ENCODE measurements at places on chromosomes 11 and 22.

- DNase-seq, result no peak
These were observed 9.7 kb upstream of the GCAT start for GRCh38 chr22:37797874-37798500.

GRCh38 chr22:23187211-23187610 lies 6.9 kb downstream of the BCR start:
- no peak for DNase-seq

GRCh38 chr11:47906066-47906465 lies 57.9 kb upstream of the NUP160 start:
- no peak for DNase-seq

DNA sequence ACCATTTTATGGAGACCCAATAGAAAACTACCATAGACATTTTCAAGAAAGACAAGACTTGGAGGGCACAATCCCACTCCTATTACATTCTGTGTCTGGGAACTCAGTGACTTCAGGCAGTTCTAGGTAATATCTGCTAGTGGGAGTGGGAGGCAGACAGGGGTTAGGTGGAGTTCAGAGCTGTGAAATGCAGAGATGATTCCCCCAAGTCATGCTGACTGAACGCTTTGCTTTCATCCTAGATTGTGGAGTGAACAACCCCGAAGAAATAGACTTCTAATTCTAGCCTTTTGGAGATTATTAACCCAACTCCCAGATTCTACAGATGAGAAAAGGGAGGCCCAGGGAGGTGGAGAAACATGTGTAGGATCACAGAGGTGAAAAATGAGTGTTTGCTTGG lies 437.8 kb upstream of the CADM1 start:
- DNase-seq, result no peak

- DNase-seq, result no peak
These were observed 13.7 kb downstream of the NAGA start for GRCh38 chr22:42056757-42057511.

DNA sequence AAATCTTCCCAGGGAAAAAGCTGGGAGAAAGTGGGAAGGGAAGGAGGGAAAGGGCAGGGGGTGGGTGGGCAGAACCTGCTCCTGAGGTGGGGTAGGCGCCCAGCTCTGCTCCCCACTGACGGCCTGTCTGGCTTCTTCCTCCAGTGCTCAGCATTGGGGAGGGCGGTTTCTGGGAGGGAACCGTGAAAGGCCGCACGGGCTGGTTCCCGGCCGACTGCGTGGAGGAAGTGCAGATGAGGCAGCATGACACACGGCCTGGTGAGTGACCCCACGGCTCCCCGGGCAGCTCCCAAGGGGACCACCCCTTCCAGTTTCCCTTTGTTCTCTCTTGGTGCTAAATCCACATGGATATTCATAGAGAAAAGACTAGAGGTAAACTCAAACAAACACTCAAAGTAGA lies 25.9 kb downstream of the SHANK3 start:
- no peak for DNase-seq

- peak; percentile 64 for DNase-seq
These were observed 41.8 kb downstream of the TST start for GRCh38 chr22:36977401-36977861.

- DNase-seq, result no peak
These were observed 3.2 kb downstream of the CHKA start for GRCh38 chr11:68117853-68118470.

DNA sequence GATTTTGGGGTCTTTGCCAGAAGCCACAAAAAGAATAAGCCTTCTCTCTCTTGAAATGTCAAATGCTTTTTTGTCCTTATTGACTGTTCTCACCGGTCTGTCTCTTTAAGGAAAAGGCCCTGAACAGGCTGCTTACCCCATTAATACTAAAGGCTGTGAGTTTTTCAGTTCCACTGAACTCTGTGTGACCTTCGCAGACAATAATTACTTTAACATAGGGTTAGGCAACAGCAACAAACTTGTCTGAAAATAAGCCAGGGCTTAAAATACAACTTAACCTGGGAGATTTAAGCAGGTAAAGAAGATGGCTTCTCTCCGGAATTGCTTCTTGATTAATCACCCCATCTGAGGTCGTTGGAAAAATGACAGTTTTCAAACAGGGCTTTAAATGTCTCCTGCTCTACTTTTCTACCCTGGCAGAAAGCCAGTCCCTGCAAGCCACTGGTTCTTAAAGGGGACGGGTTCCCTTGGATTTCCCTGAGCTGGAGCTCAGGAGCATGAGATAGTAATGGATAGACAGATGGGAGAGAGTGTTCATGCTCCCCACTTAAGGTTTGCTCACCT lies 69.4 kb downstream of the ARL14EP start:
- no peak for DNase-seq

DNA sequence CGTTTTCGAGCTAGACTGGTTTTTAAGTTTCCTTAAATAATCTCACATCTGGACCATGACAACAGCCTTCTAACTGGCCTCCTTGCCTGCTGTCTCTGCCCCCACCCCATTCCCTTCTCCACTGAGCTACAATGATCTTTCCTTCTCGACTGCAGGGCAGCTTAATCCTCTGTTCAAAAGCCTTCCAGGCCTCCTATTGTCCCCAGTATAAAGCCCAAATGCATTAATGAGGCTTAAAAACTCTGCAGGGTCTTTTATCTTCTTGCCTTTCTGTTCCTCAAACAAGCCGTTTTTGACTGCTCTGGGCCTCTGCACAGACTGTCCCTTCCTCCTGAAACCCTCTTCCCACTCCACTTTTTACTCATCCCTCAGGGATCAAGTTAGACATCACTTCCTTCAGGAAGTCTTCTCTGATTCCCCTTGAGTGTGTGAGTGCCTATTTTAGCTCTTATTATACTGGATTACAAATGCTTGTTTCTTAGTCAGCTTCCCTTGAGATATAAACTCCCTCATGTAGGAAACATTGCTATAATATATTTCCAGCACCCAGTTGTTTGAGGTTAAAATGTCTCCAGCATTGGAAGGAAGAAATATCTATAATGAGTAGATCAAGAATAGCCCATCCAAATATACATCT lies 23.6 kb upstream of the PAMR1 start:
- DNase-seq, result no peak

DNA sequence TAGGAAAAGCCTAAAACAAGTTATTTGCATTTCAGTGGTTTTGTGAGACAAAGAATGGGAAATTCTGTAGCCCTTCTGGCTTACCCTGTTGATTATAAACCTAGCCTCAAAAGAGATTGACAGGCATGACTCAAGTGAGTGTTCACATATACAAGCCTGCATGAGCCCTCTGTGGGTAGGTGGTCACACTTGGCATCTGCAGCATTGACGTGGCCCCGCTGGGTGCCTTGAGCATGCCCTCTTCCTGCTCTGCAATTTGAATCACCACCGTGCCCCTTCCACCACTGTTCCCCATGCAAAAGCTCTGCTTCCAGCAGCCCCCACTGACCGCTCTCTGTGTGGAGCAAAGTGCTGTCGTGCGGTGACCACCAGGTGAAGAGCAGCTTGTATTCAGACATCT lies 21.0 kb upstream of the ADSL start:
- DNase-seq, result no peak

DNA sequence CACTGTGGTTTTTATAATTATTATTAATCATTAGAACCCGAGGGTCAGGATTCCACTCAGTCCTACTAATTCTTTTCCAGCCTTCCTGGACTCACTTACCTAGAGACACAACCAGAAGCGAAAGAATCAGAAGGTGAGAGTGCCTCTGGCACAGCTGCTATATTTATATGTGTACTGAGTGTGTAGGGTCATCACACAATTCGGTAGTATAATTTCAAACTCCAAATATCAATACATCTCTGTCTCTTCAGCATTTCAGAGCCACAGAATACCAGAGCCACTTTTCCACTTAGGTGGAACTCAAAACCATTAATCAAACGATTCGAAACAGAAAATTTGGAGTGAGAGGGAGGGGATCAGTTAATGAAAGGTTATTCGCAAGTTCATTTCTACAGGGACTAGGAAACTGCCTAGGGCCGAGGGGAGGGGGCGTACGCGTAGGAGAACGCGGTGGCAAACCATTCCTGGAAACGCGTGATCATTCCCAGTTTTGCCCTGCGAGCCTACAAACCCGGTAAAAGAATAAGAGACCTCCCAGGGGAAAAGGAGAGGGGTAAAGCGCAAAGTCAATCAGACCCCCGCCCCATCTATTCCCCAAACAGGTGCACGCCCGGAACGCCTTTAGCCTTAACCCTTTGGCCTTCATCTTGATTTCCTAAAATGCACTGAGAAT lies 5.4 kb downstream of the BSX start:
- DNase-seq, result no peak

- no peak for DNase-seq
These were observed 310.1 kb upstream of the SORL1-AS1 start for GRCh38 chr11:121762820-121763219.

DNA sequence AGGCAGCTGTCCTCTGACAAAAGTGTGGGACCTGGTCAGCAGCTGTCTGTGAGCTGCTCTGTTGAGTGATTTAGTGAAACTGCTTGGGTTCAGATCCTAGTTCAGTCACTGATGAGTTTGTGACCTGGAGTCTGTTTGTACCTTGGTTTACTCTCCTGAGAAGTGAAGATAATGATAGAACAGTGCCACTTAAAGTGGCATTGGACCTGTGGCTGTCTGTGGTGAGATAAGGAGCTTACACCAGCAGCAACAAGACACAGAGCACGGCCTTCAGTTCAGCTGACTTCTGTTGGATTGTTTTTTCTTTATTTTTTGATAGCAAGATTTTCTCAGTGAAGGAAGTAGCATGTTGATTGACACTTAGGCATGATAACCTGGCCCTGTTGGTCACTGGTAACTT lies 46.2 kb upstream of the CTTN start:
- DNase-seq, result no peak

DNA sequence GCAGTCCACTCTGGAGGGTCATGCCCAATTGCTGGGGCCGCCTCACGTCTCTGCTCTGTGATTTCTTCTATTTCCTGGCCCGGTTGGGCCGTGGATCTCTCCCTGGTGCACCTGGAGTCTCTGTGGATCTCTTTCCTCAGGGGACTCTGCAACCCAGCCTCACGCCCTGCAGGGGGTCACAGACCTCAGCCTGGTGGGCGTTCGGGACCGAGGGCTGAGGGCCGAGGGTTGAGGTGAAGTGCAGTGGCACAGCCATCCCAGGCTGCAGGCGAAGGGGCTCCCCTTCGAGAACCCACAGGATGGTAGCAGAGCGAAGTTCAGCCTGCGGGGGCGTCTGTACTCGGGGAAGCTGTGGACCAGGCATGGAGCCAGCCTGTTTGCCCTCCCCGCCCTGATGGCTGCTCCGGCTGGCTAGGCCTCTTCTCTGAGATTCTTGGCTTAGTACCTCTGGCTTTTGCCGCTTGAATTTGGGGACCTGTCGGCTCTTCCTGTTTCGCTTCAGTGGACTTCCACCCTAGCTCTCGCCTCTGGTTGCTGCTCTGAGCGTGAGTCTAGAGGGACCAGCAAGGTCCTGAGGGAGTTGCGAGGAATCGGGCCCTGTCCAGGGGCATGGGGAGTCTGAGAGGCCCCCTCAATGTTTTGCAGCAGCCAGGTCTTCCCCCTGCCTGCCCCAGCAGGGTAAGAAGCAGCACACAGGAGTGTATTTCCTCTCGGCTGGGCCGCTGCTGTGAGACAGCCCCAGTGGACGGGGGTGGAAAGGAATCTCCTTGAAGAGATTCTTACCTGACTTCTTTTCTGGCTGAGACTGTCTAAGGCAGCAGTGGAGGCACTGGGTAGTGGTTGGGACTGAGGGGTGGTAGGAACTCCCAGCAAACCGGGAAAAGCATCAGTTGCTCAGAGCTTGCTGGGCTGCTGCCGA lies 140.8 kb downstream of the TBC1D22A start:
- no peak for DNase-seq

- DNase-seq, result no peak
These were observed 9.7 kb downstream of the MRGPRD start for GRCh38 chr11:68970921-68971636.

- no peak for DNase-seq
These were observed 528.0 kb downstream of the SOX6 start for GRCh38 chr11:15828215-15828853.

DNA sequence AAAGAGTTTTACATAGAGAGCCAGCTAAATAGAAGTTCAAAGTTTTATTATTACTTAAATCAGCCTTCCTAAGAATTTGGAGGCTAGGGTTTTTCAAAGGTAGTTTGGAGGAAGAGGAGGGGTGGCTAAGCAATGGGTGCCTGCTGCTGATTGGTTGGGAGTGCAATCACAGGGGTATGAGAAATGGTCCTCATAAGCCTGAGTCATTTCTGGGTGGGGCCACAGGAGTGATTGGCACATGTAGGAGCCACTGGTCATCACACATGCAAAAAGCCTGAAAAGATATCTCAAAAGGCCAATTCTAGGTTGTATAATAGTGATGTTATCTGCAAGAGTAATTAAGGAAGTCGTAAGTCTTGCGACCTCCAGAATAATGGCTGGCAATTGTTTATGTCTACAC lies 12.9 kb downstream of the OR51L1 start:
- DNase-seq, result no peak

DNA sequence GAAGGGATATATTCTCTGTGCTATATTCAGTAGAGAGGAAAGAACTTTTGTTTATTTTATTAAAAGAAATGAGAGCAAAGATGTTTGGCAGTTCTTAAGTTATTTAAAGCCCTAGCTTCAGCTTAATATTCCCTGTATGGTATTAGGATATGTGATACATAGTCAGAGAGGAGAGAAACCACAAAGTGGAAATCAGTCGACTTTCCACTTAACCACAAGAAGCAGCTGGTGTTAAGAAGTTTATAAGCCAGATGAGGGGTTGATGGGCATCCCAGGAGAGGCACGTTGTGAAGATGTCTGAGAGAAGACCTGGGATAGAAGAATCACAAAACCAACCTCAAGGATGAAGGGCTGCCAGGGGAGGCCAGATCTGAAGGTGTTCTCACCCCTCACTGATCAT lies 23.3 kb upstream of the PHF21B start:
- no peak for DNase-seq

- no peak for DNase-seq
These were observed 3.9 kb upstream of the SCN2B start for GRCh38 chr11:118180300-118180703.

- no peak for DNase-seq
These were observed 16.2 kb downstream of the TESMIN start for GRCh38 chr11:68735125-68735524.

DNA sequence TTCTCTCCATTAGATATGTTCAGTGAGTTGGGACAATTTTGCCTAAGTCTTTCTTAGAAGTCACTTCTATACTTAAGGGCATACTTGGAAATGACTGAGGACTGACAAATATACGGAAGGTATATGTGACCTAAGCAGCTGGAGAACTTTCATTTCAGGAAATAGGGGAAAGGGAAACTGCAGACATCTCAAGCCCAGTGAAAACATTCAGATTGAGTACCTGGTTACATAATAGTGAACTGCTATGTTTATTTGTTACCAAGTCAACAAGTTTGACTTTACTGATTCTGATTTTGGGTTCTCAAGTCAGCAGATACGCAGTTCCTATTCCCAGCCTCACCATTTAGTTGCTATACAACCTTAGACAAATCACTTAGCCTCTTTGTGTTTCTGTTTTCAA lies 1173.9 kb downstream of the LRRC4C start:
- no peak for DNase-seq
